ENCODE measurements at places on chromosomes 16 and 17.

- no peak for DNase-seq
Measured at GRCh38 chr16:86498671-86499439, 11.5 kb upstream of the FOXF1 start.

DNA sequence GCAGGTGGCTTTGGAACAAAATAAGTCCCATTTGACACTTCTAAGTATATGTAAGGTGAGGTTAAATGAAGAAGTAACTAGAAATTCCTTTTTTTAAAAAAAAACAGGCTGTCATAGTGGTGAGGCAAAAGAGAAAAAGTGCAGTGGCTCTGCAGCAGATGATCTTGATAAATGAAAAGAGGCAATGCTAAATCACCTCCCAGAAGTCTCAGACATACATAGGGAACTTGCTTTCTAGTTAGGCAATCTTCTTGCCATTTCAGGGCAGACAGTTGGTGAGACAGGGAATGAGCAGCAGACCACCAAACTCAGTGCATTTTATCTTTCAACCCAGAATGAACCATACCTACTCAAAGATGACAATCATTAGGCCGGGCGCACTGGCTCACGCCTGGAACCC, 90.8 kb downstream of the MYO1D start:
- no peak for DNase-seq

GRCh38 chr16:24729951-24730815, 732 bp downstream of the TNRC6A start:
- DNase-seq = no peak

- DNase-seq = no peak
Measured at GRCh38 chr17:10657879-10658278, 770 bp upstream of the MYH3 start.

DNA sequence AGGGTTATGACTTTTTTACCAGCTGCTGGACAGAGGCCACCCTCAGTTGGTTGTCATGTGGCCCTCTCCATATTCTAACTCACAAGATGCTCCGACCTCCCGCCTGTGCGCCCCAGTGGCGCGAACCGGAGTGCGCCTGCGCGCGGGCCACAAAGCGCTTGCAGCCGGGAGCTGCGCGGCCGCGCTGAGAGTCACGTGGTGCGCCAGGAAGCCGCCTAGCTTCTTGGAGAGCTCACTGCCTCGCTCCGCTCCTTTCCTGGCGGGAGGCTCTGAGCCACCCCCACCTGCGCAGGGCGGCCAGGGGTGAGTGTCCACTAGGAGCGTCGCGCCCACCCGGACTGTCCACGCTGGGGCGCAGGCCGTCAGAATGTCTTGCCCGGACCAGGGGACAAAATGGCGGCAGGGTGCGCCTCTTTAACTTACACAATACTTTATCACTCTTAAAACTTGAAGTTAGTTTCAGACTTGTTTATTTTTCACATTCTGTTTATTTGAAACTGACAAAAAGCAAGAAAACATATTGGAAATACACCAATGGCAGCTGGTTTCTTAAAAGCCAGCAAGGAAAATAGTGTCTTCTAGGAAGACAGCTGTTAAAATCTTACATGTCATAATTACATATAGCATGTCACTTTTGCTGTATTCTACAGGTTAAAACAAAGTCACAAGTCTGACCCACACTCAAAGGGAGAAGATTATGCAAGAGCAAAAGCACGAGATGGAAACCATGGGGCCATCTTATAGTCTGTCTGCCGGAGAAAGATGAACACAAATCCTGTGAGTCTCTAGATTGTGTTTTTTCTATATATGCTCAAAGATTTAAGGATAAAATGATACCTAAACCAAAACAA, 357.9 kb downstream of the CNTNAP4 start:
- DNase-seq = no peak

GRCh38 chr16:82630219-82630618, 3.5 kb downstream of the CDH13 start:
- no peak for DNase-seq

DNA sequence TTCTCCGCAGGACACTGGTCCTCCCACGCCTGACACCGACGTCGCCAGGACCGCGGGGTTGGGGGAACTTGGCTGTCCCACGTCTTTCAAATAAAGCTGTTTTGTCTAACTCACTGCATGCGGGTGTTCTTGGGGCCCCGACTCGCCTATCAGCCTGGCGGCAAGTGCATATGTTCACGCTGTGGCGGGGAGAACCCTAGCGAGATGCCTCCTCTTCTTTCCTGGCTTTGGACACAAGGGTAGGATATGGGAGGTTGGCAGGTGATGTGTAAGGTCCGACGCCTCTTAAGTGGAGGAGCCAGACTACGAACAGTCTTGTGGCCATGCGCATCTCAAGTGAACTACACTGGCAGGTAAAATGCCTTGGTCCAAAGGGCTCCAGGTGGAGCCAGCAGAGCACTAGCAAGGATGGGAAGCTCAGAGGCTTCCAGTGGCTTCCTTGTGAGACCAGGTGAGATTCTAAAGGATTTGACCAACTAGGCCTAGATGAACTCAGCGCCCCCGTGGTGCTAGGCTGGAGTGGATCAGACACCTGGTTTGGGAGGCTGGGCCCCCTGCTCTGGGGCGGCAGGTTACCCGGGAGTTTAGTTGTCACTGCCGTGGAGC, 873 bp upstream of the RPS2 start:
- DNase-seq = no peak

DNA sequence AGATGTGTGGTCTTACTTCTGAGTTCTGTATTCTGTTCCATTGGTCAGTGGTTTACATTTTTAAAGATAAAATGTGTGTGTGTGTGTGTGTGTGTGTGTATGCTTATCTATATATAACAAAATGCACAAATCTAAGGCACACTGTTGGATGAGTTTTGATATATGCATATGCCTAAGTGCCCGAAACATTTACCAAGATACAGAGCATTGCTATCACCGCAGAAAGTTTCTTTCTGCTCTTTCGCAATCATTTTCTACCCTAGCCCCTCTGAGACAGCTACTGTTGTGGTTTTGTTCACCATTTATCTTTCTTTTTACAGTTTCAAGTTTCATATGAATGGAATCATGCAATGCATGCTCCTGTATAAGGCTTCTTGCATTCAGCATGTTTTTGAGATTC, 97.0 kb downstream of the MRTFB start:
- DNase-seq = no peak

- no peak for DNase-seq
Measured at GRCh38 chr17:44773140-44773539, 14.4 kb downstream of the ADAM11 start.

GRCh38 chr17:79482727-79483521, 127.9 kb downstream of the RBFOX3 start:
- no peak for DNase-seq

DNA sequence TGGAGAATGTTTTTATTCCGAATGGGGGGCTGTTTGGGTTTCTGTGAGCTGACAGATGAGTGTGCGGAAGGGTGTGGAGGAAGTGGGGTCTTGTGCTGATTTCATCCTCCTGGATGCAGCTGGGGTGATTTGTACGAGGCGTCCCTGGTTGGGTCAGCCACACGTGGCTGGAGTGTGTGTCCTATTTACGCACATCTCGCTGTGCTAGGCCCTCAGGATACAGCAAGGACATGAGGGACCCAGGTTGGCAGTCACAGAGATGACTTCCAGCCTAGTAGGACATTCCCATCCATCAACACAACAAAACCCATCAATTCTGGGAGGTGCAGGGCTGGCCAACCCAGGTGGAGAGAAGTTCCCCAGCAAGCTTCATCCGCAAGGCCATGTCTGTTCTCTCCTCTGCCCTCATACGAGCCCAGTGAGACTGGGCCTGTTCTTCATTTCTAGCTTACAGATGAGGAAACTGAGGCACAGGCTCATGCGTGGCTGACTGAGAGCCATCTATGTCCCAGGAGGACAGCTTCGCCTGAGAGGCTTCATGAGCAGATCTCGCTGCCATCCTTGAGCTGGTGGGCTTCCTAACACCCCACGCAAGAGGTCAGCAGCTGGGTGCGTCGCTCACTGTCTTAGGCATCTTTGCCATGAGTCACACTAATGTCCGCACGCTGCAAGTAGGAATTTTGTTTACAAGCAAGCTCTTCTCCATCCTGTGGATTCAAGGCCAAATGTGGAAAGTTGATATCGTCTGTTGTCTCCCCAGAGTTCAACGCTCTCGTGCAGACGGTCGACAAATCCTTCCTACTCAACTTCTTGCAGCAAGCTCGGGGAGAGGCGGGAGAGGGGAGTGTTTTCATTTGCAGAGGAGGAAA, 24.4 kb downstream of the IRF8 start:
- no peak for DNase-seq

DNA sequence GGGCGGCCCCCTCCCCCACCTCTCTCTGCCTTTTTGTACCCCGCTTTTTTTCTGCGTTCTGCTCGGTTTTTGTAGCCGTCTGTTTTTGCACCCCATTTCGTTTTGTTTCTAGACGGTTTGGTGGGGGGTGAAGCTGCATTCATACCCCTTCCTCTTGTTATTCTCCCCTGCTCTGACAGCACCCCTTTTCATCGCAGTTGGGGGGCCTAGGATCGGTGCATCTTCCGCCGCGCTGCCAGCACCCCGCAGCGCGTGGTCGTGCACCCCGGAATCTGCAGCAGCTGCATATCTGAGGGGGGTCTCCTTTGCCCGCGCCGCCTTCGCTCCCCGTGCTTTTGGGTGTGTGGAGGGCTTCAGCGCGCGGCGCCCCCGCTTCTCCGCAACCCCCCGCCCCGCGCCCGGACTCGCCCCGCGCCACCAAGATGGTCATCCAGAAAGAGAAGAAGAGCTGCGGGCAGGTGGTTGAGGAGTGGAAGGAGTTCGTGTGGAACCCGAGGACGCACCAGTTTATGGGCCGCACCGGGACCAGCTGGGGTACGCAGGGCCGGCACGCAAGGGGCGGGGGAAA, 455 bp downstream of the ATP1B2 start:
- DNase-seq = no peak

DNA sequence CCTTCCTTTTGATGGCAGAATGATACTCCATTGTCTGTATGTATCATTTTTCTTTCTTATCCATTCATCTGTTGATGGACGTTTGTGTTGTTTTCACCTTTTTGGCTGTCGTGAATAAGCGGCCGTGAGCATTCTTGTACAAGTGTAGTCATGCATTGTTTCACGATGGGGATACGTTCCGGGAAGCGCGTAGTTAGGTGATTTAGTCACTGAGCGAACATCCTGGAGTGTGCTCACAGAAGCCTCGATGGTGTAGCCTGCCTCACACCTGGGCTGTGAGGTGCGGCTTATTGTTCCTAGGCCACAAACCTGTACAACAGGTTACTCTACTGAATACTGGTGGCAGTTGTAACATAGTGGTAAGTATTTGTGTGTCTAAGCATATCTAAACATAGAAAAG, 136.5 kb downstream of the CMIP start:
- no peak for DNase-seq

DNA sequence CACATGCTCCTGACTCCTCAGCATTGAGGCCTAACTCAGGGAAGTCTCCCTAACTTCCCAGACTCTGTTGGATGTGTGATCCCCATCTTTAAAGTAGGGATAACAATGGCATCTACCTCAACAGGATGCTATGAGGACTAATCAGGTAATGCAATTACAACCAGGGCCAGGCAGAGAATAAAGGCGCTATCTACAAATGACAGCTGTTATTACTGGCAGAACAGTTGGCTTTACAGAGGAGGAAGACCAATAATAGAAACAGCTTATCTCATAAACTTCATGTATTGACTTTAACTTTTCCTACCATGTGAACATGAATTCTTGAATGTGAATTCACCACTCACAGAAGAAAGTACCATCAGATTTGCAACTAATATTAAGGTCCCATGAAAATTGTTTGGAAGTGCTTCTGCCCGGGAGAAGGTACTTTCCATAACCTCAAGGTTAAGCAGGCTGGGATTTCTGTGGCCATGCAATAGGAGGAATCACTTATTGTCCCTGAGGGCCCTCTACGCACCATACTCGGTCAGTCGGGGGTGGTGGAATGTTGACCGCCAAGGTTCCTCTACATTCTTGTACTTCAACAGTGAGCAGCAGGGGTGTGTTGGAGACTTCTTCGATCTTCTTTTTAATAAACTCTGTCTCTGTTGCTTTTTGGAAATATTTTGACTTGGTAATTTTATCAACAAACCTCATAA, 22.6 kb upstream of the ERN1 start:
- DNase-seq = no peak

DNA sequence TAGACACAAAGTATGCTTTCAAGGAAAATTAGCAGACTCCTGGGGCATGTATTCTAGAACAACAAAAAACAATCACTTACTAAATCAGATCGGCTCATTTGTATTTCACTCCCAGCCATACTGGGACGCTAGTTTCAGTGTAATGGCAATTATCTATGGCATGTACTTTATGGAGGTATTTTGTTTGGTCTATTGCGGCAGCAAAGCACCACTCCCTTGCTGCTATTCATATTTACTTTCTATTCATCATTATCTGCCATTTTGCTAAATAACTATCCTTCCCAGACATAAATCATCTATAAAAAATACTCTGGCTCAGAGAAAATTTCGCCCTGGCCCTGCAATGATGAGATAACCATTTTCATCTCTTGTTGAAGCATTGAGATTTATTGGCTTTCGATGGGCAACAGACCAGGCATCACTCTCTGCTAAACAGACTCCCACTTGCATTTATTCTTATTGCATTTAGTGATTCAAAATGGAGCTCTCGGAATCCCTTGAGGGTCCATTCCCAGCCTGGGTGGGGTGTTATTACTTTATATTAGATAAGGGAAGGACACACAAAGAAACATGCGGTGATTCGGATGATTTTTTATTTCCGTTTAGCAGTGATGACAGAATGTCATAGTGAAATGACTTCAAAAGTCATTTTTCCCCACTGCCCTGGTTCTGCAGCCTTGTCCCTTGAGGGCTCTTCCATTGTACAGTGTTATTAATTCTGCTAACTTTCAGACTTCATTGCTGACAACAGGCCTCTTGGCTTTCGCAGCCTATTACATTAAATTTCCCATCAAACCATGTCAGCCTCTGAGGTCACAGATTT, 225.8 kb downstream of the IRX3 start:
- DNase-seq = no peak

DNA sequence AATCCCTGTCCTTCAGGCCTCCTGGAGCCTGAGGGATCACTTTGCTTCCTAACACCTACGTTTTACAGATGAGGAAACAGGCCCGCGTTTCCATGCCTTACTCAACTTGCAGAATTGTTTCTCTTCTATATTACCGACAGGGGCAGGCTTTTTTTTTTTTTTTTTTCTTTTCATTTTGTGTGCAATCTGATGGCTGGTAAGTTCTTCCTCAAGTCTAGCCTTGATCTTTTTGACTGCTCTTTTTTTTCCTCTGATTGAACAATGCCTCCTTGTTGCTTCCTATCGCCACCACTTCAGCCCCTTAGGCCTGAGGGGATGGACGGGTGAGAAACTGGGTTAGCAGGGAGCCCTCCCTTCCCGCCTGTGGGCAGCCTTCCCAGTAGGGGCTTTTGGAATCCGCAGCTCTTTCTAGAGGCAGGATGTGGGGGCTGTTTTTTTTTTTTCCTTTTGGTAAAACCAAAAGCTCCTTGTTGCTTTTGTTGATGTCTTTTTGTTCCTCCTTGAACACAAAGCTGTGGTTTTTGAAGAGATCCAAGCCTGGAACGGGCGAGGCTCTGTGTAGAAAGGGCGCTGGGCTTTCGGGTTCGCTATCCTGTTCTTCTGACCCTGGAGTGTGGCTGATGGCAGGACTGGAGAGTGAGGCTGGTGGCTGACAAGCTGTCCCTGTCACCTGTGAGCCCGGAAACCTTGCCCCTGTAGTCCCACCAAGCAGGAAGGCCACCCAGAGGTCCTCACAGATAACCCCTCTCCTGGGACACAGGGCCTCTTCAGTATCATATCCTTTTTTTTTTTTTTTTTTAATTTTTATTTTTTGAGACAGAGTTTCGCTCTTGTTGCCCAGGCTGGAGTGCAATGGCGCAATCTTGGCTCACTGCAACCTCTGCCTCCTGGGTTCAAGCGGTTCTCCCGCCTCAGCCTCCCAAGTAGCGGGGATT, 14.0 kb downstream of the LASP1 start:
- DNase-seq = no peak

- no peak for DNase-seq
Measured at GRCh38 chr16:25148568-25149215, 37.1 kb downstream of the LCMT1 start.
